Uterus (tissue), 4 donors: ENCODE measurements at places on chromosomes 6 and 20. TPM values are rescaled to one million over a fixed set of nuclear protein-coding genes. Genes with fewer than 3 reads are reported as not detected.

GPX5 gene
- total RNA-seq: not detected

- no peak for DNase-seq
Measured at GRCh38 chr6:158018851-158019361, 37.2 kb downstream of the SYNJ2 start.

DNA sequence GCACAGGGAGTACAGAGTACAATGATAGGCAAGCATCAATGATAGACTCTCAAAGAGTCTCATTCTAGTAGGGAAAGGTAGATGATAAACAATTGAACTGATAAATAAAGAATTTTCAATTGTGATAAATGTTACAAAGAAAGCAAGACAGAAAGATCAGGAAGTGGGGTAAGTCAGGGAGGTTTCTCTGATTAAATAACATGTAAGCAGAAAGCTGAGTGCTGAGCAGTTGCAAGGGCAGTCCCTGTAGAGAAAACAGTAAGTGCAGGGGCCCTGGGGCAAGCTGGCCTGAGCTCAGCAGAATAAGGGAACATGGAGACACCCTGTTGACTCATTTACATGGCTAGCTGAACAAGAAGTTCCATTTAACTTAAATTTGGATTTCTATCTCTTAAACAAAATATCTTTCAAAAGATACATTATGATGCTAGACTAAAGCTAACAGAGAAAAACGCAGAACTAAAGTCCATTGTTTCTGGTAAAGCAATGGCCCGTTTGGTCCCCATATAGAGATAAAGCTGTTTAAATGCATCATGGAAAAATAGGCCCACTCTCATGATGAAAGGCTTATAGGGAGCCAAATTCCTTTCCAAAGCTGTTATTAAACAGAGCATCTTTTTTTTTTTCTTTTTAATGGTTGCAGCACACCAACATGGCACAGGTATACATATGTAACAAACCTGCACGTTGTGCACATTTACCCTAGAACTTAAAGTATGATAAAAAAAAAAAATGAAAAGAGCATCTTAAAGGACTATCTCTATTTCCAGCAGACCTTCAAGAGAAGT lies 5.3 kb upstream of the TNFAIP3 start:
- no peak for DNase-seq

DNA sequence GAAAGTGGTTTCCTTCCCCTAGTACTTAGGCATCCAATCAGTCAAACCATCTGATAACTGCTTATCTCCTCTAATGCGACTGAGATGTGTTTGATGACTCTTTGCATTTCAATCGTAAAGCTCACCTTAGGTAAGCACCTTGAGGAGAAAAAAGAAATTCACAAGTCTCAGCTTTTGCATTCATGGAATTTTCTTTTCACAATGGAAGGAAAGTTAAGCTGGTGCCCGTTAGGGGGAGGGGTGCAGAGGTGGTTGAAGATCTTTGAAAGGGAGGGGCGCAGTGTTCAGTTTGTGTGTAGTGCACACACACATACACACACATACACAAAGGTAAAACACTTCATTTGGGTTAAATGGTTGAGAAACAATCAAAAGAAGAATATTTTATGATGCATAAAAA lies 87.1 kb upstream of the SALL4 start:
- no peak for DNase-seq

DNA sequence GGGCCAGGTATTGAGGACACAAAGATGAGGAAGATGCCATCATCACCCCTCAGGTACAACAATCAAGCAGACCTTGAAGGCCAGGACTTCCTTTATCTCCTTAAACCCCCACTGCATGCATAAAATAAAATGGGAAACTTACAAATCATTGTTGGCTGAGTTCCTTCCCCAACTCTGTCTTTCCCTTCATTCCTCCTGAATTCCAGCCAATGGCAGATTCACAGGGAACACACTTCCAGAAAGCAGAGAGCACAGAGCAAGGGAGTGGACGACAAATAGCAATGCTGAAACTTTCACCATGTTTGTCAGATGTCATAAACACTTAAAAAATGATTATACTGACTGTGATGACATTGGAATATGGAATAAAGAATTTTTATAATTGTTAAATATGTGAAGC lies 37.3 kb upstream of the NXT1 start:
- no peak for DNase-seq
